ENCODE measurements at places on chromosomes 2 and 18. TPM values are rescaled to one million over a fixed set of nuclear protein-coding genes. Genes with fewer than 3 reads are reported as not detected.

Gene MYOM1
- 0.46 TPM for total RNA-seq

DNA sequence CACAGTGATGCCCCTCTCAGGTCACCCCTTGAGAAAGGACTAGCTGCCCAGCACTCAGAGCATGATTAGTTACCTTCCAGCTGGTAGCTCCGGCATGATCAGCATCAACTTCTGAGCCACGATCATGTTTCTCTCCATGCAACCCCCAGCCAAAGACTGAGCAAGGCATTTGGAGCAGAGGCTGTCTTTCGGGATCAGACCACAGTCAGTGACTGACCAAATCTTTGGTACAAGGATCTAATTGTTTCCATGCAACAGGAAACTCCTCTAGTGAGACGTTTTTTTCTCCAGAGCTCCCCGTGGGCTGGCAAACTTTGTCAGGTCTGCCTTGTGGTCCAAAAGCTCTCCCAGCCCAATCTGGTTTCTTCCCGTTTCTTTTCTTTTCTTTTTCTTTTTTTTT lies 244.3 kb downstream of the METTL4 start:
- DNase-seq: no peak
- no peaks in the 10 kb centered on the region for H3K36me3 ChIP-seq
- H3K27me3 ChIP-seq: peaks cover 49% of the 10 kb centered on the region
- no peak overlapping the region for H3K27ac ChIP-seq
- no peaks in the 10 kb centered on the region for H3K4me1 ChIP-seq

DNA sequence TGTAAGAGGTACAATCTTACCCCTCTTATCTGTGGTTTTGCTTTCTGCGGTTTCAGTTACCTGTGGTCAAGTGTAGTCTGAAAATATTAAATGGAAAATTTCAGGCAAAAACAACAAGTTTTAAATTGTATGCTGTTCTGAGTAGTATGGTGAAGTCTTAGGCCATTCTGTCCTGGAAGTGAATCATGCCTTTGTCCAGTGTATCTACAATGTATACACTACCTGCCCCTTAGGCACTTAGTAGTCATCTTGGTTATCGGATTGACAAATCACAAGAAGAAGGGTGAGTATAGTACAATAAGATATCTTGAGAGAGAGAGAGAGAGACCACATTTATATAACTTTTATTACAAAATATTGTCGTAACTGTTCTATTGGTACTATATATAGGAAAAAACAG lies 43.5 kb downstream of the RAB3GAP1 start:
- DNase-seq: no peak
- no peak overlapping the region for H3K4me3 ChIP-seq
- no peak overlapping the region for H3K27ac ChIP-seq
- peaks cover 10% of the 10 kb centered on the region for H3K4me1 ChIP-seq
- H3K27me3 ChIP-seq: no peaks in the 10 kb centered on the region

- H3K27ac ChIP-seq: no peak overlapping the region
- H3K36me3 ChIP-seq: peaks cover 9% of the 10 kb centered on the region
- no peak overlapping the region for H3K4me3 ChIP-seq
Observed at GRCh38 chr2:182186132-182186735, 200.6 kb downstream of the PPP1R1C start.

DNA sequence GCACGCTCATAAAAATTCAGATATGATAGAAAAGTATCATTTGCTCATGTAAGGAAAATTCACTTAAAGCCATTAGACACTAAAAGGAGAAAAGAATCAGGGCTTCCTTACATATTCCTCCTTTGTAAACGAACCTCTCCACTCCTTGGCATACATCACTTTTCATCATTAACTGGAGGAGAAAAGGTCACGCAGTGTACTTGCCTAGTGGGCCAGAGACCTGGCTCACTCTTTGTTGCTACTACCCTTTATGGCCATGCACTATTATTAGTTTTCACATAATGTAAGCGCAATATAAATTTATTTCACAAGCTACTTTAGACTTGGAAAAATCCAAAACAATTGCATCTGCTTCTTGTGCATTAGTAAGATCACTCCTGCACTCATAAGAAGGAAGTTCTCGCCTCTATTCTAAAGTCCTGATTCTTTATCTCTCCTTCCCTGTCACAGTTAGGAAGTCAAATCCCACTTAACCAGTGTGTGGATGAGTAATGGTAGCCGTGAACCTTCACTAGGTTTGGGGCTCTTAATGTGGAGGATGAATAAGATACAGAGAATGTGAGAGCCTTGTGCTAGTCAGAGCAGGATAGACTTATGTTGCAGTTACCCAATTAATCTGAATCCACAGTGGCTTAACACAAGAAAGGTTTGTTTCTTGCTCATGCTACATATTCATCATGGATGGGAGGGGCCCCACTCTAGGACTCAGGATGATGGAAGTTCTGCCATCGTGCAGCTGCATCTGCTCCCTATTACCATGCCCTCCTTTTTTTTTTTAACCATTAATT lies 115.0 kb upstream of the GLS start:
- no peaks in the 10 kb centered on the region for H3K27me3 ChIP-seq
- no peaks in the 10 kb centered on the region for H3K36me3 ChIP-seq
- DNase-seq: no peak
- H3K27ac ChIP-seq: no peak overlapping the region
- no peak overlapping the region for H3K4me3 ChIP-seq

Gene MTX2
- 23.8 TPM for total RNA-seq

GRCh38 chr2:60216452-60216995 lies 336.9 kb downstream of the BCL11A start:
- H3K27me3 ChIP-seq: peaks cover 9% of the 10 kb centered on the region
- H3K4me3 ChIP-seq: no peak overlapping the region
- H3K36me3 ChIP-seq: no peaks in the 10 kb centered on the region
- no peaks in the 10 kb centered on the region for H3K4me1 ChIP-seq

DNA sequence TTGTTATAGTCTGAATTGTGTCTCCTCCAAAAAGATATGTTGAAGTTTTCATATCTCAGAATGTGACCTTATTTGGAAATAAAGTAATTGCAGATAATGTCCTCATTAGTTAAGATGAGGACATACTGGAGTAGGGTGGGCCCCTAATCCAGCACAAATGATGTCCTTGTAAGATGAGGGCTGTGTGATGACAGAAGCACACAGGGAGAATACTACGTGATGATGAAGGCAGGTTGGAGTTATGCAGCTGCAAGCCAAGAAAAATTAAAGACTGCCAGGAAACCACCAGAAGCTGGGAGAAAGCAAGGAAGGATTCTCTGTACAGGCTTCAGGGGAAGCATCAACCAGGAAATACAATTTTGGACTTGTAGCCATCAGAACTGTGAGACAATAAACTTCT lies 58.3 kb upstream of the PNPT1 start:
- H3K27me3 ChIP-seq: peaks cover 8% of the 10 kb centered on the region
- H3K4me1 ChIP-seq: no peaks in the 10 kb centered on the region
- H3K4me3 ChIP-seq: no peak overlapping the region
- H3K27ac ChIP-seq: no peak overlapping the region
- no peak for DNase-seq

- no peaks in the 10 kb centered on the region for H3K4me1 ChIP-seq
- H3K27ac ChIP-seq: no peak overlapping the region
- no peak overlapping the region for H3K4me3 ChIP-seq
- peaks cover 3% of the 10 kb centered on the region for H3K27me3 ChIP-seq
Observed at GRCh38 chr2:95296011-95296410, 1.1 kb upstream of the KCNIP3 start.

- H3K27me3 ChIP-seq: no peaks in the 10 kb centered on the region
- no peak overlapping the region for H3K27ac ChIP-seq
- no peak overlapping the region for H3K4me3 ChIP-seq
- DNase-seq: no peak
- H3K4me1 ChIP-seq: no peaks in the 10 kb centered on the region
Observed at GRCh38 chr2:229104974-229105387, 166.1 kb downstream of the PID1 start.

DNA sequence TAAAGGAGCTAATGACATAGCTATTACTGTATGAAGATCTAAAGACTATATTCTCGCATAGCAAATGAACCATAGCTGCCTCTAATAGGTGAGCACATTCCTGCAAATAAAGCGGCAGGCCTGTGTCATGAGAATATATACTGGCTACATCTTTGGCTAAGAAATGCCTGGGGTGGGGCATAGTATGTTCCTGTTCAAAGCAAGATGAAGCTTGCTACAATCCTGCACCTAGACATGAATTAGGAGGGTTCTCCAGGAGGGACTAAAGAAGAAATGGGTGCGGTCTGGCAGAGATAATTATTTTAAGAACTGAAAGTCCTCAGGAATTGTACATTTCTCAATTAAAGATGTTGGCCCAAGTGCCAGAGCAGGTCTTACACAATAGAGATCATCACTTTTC lies 46.8 kb upstream of the PLA2R1 start:
- peaks cover 19% of the 10 kb centered on the region for H3K4me1 ChIP-seq
- no peak for DNase-seq
- H3K27me3 ChIP-seq: no peaks in the 10 kb centered on the region
- H3K4me3 ChIP-seq: no peak overlapping the region
- no peaks in the 10 kb centered on the region for H3K36me3 ChIP-seq

- no peaks in the 10 kb centered on the region for H3K4me1 ChIP-seq
- no peak overlapping the region for H3K27ac ChIP-seq
- no peaks in the 10 kb centered on the region for H3K27me3 ChIP-seq
Observed at GRCh38 chr2:119282996-119283511, 59.4 kb downstream of the STEAP3 start.
